GM12864 (cell line): ENCODE measurements at places on chromosomes 13 and 19.
A peak's percentile ranks its signal among the peaks of the same experiment; 100 is the strongest.

DNA sequence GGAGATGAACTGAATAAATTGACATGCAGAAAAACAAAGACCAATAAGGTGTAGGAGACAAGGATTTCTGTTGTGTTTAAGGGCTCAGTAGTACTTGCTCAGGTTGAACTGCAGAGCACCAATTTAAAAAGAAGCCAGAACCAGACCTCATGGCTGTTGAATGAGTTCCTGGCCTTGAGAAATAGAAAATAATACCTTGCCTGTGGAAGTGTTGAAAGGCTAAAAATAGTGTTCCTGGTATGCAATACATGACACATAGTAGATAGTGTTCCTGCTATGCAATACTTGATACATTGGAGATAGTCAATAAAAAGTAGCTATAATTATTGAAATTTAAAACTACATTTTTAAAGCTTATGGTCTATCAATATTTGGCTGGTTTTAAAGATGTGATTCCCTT, 595.8 kb downstream of the PCDH9 start:
- DNase-seq, result no peak

DNA sequence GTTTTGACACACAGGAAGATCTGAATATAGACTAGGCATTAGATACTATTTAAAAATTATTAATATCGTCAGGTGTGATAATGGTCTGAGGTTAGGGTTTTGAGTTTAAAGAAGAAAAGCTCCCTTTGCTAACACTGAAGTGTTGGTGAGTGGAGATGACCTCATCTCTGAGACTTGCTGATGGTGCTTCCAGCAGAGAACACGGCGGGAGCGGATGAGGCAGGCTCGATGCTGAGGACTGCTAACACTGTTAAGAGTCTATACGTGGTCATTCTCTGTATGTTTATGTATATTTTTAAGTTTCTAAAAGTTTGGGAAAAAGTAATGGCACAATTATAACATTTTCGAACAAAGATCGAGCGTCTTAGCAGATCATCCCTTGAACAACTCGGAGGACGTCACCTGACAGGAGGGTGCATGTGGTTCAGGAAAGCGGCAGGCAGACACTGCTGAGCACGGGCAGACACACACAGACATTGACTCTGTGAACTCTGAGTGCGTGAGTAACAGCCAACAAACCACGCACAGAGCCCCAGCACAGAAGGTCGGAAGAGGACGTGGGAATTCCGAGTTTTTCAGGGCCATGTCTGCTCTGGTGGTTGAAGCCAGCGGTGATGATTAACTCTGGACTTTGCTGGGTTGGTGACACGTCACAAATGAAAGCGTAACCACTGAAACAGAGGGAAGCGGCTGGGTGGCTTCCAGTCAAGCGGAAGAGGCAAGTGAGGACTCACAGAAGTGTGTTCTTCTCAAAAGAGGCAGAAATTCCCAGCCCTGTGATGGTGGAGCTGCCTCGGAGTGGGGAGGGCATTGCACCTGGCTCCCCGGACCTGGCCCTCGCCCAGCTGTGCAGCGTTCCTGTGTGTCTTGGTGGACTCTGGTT, 91.9 kb upstream of the TEX29 start:
- no peak for DNase-seq

GRCh38 chr13:86986448-86986847, 684.7 kb upstream of the SLITRK5 start:
- no peak for DNase-seq

DNA sequence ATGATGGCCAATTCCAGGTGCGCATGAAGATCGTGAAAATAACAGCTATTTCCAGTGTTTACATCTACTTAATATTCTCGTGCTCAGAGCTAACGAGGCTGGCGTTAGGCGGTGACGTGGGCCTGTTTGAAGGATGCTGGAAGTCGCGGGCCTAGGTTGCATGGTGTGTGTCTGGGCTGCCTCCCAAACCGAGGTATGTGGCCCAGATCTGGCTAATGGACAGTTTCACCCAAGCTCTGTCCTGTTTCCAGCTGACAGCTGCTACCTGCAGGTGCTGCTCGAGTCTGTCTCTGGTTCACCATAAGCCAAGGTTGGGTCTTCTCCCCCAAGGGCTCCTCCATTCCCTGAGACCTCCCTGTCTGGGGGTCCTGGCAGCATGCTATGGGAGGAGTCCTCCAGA, 40.5 kb upstream of the KCTD15 start:
- no peak for DNase-seq

DNA sequence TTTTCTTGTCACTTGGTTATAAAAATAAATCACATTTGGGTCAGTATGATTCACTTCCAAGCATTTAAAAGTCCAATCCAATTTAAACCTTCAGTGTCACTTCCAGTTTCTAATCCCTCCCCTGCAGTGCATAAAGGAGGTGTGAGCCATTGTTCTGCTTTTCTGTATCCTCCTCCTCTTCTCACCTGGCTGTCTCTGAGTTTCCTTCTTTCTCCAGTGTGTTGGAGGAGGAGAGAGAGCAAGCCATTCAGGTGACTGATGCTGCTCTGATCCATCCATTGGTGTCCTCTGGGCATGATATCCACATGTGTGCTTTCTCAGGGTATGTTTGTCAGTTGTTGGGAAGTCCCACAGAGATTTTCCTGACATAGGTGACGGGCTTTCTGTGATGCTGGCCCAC, 1.2 kb downstream of the NUDT15 start:
- DNase-seq, result peak; percentile 4

- no peak for DNase-seq
Measured at GRCh38 chr13:27599845-27600553, 20.3 kb downstream of the LNX2 start.
